Hematopoietic multipotent progenitor cell treated with erythropoietin and hydrocortisone succinate and interleukin-3 and kit ligand, for 4 days (in vitro differentiated cells): ENCODE measurements at places on chromosomes 2 and 18.

DNA sequence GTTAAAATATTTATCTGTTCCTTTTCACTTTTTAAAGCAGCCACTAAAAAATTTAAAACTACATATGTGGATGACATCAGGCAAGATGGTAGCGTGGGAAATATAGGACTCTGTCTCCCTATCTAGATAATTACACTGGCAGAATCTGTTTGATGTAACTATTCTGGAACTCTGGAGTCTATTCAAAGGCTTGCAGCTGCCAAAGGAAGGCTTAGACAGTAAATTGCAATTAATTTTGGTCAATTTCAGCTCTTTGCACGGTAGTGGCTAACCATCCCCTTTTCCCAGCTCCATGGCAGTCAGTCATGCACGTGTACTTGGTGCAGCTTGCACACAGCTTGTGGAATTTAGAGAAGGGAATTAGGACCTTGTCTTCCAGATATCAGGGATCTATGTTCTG, 135.2 kb downstream of the RAB3GAP1 start:
- no peak for DNase-seq

DNA sequence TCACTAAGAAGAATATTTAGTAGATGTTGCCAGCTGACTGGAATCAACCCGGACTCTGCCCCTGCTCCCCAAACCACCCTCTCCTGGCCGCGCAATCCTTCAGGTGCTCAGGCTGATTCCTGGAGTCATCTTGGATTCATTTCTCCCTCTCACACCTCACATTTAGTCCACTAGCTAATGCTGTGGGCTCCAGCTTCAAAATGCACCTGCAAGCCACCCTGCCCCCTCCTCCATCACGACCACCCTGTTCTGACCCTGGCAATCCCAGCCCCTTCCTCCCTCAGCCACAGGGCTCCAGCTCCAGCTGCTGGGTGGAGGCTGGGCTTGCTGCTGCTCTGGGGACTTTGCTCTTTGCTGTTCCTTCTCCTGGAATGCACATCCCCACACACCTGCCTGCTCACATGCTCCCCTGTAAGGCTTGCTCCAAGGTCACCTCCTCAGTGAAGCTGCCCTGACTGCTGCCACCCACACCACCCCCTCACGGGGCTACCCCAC, 61.3 kb upstream of the SH3RF3 start:
- DNase-seq, result no peak

DNA sequence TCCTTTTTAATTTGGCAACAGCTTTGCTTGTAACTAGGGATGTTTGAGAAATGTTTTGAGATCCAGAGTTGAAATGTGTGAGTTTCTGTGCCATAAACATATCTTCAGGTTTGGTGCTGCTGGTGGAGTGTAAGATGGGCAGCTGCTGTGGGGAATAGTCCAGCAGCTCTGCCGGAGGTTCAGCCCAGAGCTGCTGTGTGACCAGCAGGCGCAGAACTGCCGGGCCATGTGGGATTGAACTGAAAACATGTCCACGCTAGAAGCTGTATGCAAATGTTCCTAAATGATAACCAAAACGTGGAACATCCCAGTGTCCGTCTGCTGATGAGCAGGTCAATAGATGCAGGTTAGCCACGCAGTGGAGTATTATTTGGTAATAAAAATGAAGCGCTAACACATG, 99.6 kb downstream of the DGKD start:
- DNase-seq, result no peak

GRCh38 chr2:111155610-111156009, 34.9 kb downstream of the BCL2L11 start:
- no peak for DNase-seq

DNA sequence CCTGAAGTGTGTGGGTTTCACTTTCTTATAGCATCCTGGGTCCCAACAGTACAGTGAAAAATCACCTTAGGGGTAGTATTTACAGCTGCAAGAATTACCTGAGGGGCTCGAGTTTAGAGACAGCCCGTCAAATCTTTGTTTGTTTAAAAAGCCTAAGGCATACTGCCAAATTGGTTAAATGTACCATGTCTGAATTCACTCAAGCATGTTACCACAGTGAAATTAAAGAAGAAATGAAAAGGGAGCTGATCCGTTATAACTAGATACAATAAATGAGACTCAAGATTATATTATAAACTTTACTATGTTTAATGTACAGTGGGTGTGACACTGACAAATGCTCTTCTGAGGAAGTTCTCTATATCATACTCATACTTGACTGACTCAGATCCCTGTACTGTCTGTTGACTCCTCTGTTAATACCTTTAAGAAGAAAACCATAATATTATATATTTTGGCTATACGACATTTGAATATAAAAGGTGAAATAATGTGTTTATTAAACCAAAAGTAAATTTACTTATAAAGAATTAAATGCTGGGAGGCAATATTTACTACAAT, 107.3 kb downstream of the TMEFF2 start:
- DNase-seq, result no peak

DNA sequence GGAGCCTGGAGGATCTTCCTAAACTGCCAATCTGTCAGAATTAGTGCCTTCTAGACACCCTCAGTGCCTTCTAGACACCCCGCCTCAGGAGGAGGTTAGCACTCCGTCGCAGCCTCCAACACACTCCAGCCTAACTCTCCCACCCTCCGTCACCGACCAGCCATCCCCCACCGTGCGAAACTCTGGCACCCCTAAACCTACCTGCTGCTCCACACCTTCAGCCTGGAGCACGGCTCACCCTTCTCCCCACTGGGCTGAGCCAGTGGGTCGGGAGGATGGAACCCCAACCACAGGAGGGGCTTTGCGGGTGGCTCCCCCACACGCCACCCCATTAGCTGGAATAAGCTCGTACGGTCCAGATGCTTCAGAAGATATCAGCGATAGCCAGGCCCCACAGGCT, 468.9 kb upstream of the HS6ST1 start:
- no peak for DNase-seq

DNA sequence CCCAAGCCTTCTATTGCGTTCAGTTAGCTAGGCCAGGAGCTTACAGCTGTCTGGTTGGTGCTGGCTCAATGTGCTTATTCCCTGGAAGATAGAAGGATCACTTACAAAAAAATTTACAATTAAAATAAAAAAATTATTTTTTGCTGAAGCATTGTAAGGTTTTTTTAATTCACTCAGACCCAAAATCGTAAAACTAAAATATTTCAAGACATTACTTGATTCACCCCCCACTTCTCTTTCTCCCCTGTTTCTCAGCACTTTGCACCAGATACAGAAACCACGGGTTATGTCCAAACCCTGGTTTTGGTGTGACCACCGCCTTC, 911 bp upstream of the PTPRM start:
- peak; percentile 46 for DNase-seq

DNA sequence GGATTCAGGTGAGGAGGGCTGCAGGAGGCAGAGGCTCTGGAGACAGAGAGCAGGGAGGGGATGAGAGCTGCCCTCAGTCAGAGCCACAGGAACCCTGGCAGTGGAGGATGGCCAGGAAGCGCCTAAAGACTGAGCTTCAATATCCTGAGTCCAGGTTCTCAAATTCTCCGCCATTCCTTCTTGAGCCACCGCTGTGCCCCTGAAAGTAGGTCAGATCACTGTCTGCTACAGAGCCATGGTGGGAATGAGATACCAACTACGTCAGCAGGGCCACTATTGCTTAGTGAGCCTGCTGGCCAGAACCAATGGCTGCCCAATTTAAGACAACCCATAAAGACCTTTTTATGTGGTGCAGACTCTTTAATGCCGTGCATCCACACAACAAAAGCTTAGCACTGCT, 155.5 kb downstream of the CTIF start:
- DNase-seq, result no peak

GRCh38 chr18:54529444-54529843, 61.6 kb upstream of the DYNAP start:
- no peak for DNase-seq

GRCh38 chr2:178244777-178245176, 50.5 kb downstream of the OSBPL6 start:
- DNase-seq, result no peak

GRCh38 chr2:240972636-240973521, 25.5 kb upstream of the SNED1 start:
- DNase-seq, result no peak

- peak; percentile 38 for DNase-seq
These were observed 27.2 kb upstream of the CDH2 start for GRCh38 chr18:28204154-28204553.

DNA sequence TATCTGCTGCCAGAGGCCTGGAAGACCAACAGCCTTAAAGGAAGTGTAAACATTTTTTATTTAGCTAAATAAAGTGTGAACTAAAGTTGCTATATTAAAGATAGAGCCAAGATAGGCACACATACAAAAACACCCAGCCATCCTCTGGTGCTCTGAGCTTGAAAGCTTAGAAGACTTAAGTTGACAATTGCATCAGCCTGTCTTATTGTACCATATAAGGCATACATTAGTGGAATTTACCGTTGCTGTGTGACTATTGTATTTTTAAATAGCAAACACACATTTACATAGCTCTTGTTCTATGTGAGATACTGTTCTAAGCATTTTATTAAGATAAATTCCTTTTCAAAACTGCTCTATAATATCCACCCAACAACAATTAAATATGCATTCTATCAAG, 736.6 kb upstream of the ZEB2 start:
- DNase-seq, result no peak

DNA sequence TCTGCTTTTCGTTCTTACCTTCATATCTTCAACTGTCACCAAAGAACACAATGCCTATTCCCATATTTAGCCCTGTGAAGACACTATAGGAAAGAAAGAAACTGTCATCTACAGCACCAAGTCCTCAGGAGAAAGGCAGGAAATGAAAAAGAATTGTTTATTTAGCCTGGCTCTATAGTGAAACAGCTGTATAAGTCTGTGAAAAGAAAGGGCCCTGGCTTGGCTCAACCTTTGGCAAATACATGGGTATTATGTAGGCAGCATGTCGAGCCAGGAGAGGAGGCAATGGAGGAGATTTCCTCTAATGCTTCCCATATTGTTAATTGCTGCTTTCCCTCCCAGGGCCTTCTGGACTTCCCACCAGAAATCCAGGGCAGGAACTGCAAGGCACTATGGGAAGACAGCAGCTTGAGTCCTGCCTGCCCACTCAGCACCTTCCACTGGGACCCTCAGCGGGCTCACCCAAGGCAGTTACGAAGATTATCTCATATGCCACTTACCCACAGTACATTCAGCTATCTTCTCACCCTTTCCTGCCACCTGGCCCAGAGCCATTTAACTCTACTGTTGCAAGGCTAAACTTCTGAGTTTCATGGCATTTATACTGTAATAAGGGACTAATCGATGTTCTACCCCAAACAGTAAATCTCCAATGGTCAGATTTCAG, 30.1 kb downstream of the SLC8A1 start:
- peak; percentile 31 for DNase-seq

DNA sequence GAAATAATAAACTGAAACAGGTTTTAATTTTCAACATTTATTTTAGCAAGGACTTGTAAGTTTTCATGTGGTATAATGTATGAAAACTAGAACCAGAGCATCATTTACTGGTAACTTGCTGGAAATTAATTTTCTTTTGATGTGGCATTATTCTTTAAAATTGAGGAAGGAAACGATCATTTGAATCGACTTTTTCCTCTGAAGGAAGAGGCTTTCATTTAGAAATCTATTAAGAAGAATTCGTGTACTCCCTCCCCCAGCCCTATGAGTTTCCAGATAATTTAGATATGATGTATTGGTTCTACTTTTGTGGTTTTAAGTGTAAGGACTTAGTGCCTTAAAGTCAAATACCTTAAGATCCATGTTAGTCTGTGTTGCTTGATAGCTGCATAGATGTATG, 2.5 kb downstream of the BABAM2 start:
- peak; percentile 49 for DNase-seq

- DNase-seq, result no peak
These were observed 104.8 kb upstream of the FN1 start for GRCh38 chr2:215540658-215541057.

GRCh38 chr2:176638167-176639015, 369.1 kb downstream of the MTX2 start:
- DNase-seq, result peak; percentile 73

- no peak for DNase-seq
These were observed 21.8 kb upstream of the NOSTRIN start for GRCh38 chr2:168780669-168781071.

DNA sequence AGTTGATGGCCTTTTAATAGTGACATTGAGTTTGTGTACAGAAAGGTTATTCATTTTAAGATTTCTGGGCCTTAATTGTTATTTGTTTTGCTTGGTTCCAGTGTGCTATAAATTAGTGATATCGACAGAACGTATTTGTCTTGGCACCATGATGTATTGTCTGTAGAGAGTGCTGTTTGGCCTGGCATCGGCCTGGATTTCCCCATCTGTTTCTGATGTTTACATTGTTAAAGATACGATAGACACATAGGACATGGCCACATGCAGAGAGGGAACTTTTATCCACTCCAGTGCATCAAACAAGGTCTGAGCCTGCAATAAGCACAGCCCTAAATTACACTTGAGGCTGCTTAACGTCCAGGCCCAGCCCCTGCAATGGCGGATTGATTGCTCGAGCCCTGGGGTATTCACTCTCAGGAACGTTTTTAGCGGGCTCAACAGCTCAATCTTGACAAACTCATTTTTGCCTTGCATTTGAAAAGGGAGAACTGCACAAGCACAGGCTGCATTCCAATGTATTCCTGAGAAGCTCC, 144.7 kb downstream of the SLC4A3 start:
- DNase-seq, result no peak

DNA sequence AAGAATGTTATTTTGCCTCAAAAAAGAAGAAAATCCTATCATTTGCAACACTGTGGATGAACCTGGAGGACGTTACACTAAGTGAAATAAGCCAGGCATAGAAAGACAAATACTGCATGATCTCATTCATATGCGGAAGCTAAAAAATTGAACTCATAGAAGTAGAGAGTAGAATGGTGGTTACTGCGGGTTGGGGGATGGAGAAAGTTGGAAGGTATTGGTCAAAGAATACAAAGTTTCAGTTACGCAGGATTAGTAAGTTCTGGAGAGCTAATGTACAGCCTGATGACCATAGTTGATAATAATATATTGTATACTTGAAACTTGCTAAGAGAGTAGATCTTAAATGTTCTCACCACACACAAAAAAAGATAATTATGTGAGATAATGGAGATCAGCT, 5.0 kb upstream of the GALNT5 start:
- no peak for DNase-seq

DNA sequence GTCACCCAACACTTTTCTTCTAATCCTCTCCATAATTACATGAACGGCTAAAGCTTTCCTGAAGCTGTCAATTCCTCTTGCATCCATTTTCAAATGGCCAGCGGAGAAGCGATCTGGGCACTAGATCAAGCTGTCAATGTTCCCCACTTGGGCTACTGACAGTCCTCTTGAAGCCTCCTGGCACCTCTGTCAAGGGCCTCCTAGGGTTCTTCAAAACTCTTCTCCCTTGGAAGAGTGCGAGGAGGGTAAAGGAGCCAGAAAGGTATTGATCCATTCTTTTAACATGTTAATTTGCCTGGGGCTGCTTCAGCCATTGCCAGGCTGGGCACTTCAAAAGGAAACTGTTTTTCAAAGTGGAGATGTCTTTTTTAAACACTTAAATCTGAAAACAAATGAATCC, 19.8 kb downstream of the EPHA4 start:
- no peak for DNase-seq
